Stimulated activated CD4-positive, alpha-beta T cell treated with anti-CD3 and anti-CD28 coated beads, Interleukin-12 subunit alpha, Interleukin-12 subunit beta, amount 100 ng/mL, for 48 hours (primary cell): ENCODE measurements at places on chromosomes 12 and 14.

GRCh38 chr12:15819644-15820437 lies 30.7 kb upstream of the EPS8 start:
- DNase-seq: no peak

- DNase-seq: no peak
Measured at GRCh38 chr14:40402957-40403356, 970.7 kb upstream of the FBXO33 start.

GRCh38 chr14:23953464-23954278 lies at the start of gene DHRS4:
TSS of gene DHRS4 (plus strand) at chr14:23953770. CDS start at chr14:23953789, 19 bp downstream.
- peak; percentile 67 for DNase-seq

DNA sequence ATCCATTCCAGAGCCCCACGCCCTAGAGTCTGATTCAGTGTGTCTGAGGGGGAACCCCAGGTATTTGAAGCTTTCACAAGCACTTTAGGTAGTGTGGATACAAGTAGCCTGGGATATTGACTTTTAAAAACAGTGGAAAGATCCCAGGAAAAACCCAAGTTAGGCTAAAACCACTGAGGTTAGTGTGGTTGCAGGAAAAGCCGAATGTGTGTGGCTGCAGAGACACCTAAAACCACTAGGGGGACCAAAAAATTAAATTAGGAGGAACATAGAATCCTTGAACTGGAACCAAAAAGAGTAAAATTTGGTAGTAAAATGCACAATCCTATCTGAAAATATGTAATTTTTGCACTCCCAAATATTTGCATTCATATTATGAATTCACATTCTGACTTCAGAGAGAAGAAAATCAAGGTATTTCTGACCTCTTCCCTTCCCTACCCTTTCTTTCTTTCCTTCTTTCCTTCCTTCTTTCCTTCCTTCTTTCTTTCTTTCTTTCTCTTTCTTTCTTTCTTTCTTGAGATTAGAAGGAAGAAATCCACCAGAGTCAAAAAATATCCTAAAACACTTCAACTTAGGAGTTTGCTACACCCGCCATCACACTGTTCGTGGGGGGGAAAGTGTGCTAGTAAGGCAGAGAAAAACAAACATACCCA lies 37.8 kb downstream of the SLCO1A2 start:
- DNase-seq: no peak

DNA sequence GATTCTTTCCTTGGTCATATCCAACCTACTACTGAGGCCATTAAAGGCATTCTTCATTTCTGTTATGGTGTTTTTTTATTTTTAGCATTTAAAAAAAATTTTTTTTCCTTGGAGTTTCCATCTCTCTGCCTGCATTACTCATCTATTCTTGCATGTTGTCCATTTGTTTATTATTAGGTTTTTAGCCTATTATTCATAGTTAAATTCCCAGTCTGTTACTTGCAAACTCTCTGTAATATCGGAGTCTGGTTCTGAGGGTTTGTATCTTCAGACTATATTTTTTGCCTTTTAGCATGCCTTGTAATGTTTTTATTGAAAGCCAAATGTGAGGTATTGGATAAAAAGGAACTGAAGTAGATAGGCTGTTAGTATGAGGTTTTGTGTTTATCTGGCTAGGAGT lies 284.3 kb downstream of the FUT8 start:
- no peak for DNase-seq

GRCh38 chr12:2490831-2491230 lies 303.9 kb upstream of the FKBP4 start:
- DNase-seq: no peak

- no peak for DNase-seq
Measured at GRCh38 chr12:53049571-53050318, at the start of gene TNS2. TSS of gene TNS2 (plus strand) at chr12:53050065. CDS start at chr12:53050186, 121 bp downstream.

- DNase-seq: no peak
Measured at GRCh38 chr12:83016218-83016835, 329.6 kb downstream of the TMTC2 start.

DNA sequence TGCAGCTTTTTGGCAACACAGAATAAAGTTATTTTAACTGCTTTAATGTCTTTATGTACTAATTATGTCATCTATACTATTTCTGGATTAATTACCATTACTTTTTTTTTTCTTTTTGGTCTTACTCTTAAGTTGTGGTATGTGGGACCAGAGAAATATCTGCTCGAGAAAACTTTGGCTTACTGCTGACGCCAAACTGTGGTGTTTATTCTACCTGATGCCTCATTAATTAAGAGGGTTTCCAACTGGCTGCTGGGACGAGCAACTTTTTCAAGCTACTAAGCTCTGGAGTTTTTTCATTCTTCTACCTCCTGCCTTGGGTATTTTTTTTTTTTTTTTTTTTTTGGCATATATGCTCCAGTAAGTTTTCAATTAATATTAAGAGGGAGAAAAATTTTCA lies 1257.5 kb downstream of the FSCB start:
- no peak for DNase-seq

DNA sequence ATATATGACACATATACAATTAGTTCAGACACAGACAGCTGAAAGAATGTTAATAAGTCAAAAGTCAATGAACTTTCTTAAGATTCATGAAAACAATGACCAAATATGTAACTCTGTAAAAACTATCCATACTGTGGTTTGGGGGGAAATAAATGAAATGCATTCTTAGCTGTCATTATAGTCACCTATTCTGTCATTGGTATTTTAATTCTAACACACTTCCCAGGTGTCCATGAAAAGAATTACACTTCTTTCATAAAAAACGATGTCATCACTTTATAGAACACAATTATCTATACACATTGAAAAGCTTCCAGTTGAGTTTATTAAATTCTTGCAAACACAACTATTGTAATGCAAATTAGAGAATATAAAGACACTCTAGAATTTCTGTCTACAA lies 35.8 kb downstream of the PPFIA2 start:
- no peak for DNase-seq

- DNase-seq: no peak
Measured at GRCh38 chr12:25573346-25573745, 20.3 kb upstream of the LMNTD1 start.

GRCh38 chr14:34330846-34331245 lies 131.2 kb downstream of the SPTSSA start:
- no peak for DNase-seq

GRCh38 chr12:92041742-92042141 lies 103.9 kb downstream of the BTG1 start:
- no peak for DNase-seq

DNA sequence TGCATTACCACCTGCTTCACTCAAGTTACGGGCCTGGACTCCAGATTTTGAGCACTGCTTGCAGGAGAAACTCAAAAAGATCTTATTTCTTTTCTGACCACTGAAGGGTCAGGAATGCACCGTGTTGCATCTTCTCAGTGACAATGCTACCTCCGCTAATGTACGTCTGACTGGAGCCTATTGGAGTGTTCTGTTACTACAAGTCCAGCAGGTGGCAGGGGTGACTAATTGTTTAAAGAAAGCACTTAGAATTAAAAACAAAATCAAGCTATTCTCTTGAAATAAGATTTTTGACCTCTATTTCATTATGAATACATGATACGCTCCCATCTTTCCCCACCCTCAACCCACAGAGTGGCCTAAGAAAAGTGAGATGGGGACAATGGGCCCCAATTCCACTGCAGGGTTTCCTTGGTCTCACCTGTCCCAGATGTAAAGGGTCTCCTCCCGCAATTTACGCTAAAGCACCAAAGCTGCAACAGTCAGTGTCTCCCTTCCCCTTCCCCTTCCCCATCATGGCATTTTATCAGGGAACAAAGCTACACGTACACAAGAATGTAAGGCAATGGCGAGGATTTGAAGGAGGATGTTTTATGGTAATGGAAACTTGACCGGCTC lies 2.2 kb downstream of the TBPL2 start:
- DNase-seq: no peak

- DNase-seq: no peak
Measured at GRCh38 chr12:81170072-81170471, 92.2 kb downstream of the ACSS3 start.

DNA sequence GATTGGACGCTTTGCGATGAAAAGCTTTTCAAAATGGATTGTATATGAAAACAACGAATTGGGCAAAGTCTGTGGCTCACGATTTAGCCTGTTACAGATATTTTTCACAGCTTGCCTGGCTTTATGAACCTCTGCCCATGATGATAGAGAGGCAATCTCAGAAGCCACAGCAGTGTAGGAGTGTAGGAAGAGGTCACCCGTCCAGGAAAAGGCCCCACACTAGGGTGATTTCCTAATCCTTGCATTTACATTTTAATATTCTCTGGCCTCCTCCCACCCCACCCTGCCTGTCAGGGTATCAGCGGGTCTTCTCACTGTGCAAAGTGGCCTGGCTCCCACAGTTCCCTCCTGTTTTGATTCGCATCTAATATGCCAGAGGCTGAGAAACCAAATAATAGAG lies 81.8 kb upstream of the FOXN3 start:
- DNase-seq: no peak

DNA sequence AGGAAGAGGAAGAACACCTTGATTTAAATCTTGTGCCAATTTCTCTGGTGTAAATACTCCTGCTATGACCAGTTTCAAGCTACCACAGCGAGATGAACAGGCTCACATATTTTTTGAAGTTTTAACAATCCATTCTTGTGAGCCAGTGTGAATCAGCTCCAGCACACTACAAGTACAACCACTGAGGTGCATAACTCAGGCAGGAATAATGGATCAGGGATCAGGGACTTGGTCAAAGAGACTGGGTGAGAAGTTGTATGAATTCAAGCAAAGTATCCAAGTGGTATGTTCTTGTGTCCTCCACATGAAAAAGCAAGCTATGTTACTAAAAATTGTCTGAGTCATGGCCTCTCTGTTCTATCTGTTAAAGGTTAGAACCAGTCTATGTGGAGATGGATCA lies 35.2 kb upstream of the KITLG start:
- DNase-seq: no peak

- no peak for DNase-seq
Measured at GRCh38 chr14:39875028-39875427, 442.8 kb upstream of the FBXO33 start.

GRCh38 chr12:31491841-31492598 lies 98.9 kb downstream of the DENND5B start:
- no peak for DNase-seq
